H4 (cell line): ENCODE measurements at places on chromosomes 1 and 21. TPM values are rescaled to one million over a fixed set of nuclear protein-coding genes. Genes with fewer than 3 reads are reported as not detected.
A peak's percentile ranks its signal among the peaks of the same experiment; 100 is the strongest.

The JAM2 gene
- 0.70 and 3.1 TPM in 2 replicates for total RNA-seq

The S100A10 gene
- total RNA-seq, result 58.6 and 87.8 TPM in 2 replicates

The CHI3L1 gene
- total RNA-seq, result not detected in 2 replicates

The NBPF6 gene
- total RNA-seq, result not detected in 2 replicates

The CCDC30 gene
- total RNA-seq, result 0.14 TPM in 1 of 2 replicates, not detected in the other

The ANGPTL3 gene
- not detected in 2 replicates for total RNA-seq

The ETV3L gene
- not detected in 2 replicates for total RNA-seq

The TEKT2 gene
- not detected in 2 replicates for total RNA-seq

The AQP10 gene
- not detected in 2 replicates for total RNA-seq

The ZBTB21 gene
- 12.8 and 16.0 TPM in 2 replicates for total RNA-seq

The LRRC3 gene
- 0.37 and 0.52 TPM in 2 replicates for total RNA-seq

DNA sequence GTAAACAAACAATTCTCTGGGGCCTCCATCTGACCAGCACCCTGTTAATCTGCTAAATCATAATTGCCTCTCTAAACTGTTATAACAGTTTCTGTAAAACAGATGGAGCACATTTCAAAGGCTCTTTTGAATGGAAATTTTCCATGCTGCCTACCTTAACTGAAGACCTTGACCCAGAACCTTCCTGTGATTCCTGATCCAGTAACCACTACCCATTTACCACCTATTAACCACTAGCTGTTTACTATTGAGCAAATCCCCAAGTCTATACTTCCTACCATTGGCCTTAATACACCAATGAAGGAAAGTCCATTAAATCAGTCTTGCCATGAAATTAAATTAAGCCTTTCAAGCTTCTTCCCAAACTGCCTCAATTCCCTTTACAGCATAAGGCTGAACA is 46.3 kb downstream of the RAB3GAP2 start:
- DNase-seq, result no peak

GRCh38 chr1:53395671-53396215 is 63.5 kb upstream of the DMRTB1 start:
- DNase-seq, result no peak

GRCh38 chr21:14099570-14099969 is 111.2 kb downstream of the LIPI start:
- DNase-seq, result no peak

- DNase-seq, result no peak
Measured at GRCh38 chr1:22691031-22691753, 19.4 kb upstream of the EPHB2 start.

- DNase-seq, result no peak
Measured at GRCh38 chr1:223219846-223220610, 77.0 kb upstream of the TLR5 start.

GRCh38 chr21:43953021-43953420 is 59.1 kb upstream of the TRAPPC10 start:
- DNase-seq, result no peak

GRCh38 chr1:212466898-212467650 is 34.4 kb downstream of the NENF start:
- no peak for DNase-seq

DNA sequence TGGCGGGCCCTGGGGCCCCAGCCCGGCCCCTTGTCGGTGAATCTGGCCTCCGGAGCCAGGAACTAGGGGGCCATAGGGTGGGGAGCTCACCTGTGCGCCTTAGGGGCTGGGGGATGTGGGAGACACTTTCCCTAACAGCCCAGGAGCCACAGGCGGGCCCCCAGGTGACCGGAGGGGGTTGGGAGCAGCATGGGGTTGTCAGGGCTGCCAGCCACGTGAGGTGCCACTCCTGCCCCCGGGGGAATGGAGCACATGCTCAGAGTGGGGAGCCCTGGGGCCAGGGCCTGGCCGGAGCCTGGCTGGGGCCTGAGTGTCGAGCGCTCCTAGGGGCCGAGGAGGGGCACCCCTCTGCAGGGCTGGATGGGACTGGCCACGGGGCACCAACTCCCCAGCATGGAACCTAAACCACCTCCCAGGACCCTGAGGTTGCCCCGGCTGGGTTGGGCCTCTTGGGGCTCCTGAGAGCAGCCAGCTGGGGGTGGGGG is 19.9 kb downstream of the PRXL2B start:
- no peak for DNase-seq

DNA sequence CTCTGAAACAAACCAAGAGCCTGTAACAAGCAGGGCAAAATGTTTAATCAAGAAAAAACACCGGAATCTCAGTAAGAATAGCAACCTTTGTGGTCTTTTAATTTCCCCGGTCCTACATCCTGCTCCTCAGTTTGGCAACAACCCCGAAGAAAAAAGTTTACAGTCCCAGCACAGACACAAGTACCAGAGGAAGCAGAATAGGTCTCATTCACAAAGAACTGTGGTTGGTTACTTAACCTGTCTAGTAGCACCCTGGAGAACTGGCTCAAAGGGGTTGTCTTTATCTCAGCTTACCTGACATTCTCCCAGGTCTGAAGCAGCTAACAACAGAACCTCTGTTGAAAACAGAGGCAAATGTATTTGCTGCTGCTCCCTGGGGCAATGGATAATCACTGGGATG is 399.3 kb downstream of the AJAP1 start:
- no peak for DNase-seq

- DNase-seq, result no peak
Measured at GRCh38 chr1:75214017-75214416, 79.8 kb downstream of the LHX8 start.

- DNase-seq, result no peak
Measured at GRCh38 chr1:185864889-185865517, 130.8 kb downstream of the HMCN1 start.

- peak; percentile 32 for DNase-seq
Measured at GRCh38 chr1:869499-870244, 54.1 kb upstream of the SAMD11 start.

GRCh38 chr1:63759778-63760177 is 14.0 kb upstream of the ROR1 start:
- DNase-seq, result no peak

GRCh38 chr1:234589854-234590620 is 19.9 kb downstream of the IRF2BP2 start:
- peak; percentile 65 for DNase-seq

GRCh38 chr1:116166011-116166571 is 54.9 kb downstream of the MAB21L3 start:
- DNase-seq, result no peak

DNA sequence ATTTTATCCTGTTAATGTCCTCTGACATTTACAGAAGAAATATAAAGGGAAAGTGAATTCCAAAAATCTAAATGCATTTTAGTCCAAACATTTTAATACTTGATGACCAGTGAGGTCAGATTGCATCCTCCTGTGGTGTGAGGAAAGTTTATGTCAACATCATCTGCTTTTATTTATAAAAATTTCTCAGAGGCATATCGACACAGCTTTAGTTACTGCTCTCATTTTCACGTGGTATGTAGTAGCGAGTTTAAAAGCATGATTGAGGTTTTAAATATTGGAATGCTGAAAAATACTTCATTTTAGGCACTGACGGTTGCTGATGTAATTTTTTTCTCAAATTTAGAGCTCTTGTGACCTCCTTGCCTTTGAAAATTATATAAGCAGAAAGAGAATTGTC is 234.8 kb downstream of the HMCN1 start:
- peak; percentile 40 for DNase-seq

GRCh38 chr1:88825721-88826120 is 65.6 kb downstream of the GTF2B start:
- no peak for DNase-seq

GRCh38 chr1:223201967-223202366 is 58.9 kb upstream of the TLR5 start:
- no peak for DNase-seq

- DNase-seq, result no peak
Measured at GRCh38 chr1:58318157-58319005, 228.1 kb downstream of the OMA1 start.

DNA sequence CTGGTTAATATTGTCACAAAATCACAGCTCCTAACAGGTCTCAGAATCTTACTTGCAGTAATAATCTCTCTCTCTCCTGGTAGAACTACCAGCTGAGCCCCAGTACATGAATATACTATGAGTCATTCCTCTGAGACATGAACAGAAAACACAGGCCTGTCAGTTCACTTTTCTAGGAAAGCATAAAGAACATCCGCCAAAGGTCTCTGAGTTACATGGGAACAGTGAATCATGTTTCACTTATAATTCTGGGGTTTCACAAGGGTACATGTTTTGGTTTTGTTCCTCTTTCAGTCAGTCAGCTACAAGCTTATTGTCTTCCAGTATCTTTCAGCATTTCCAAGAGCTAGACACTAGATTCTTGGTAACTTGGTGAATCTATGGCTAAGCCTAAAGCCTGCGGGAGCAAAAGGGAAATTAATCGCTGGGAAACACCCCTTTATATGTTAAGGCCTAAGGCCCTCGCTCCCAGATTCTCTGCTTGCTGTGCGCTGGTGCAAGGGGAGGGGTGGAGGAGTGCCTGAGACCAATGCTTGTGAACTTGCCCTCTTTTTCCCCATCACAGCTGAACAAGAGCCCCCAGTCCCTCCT is 31.7 kb downstream of the IFNGR2 start:
- peak; percentile 48 for DNase-seq
